ENCODE measurements at places on chromosomes 12 and 14.

- DNase-seq: peak; percentile 22
These were observed 1.0 kb downstream of the TMEM30B start for GRCh38 chr14:61280092-61280525.

DNA sequence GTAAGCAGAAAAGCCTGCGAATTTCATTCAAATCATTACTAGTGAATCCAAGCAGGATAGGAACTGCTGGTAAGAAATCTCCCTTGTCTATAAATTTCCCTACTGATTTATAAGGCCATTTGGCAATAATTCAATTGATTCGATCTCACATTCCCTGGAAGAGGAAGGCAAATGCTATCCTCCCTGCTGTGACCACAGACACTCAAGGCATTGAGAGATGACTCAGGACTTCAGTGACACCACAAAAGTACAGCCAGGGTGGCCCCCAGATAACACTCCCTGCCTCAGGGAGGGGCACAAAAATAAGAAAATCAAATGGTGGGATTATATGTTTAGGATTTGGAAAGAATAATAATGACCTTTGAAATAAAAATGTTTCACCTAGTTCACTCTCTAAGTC, 162.7 kb downstream of the GRIP1 start:
- DNase-seq: no peak

DNA sequence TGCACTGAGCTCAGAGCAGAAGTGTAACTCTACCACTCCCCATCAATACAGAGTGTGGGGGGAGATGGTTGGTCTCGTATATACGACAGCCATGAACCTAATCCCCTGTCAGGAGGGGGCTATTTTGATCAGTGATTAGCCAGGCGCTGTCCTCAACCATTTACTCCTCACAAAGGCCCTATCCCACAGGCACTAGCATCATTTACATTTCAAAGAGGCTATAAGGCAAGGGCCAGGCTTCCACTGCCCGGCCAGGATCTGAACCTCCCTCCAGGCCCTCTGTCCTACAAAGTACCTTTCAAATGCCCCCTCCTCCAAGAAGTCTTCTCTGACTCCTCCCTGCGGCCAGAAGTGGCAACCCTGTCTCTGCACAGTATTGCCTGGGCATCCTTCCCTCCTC, 74.7 kb downstream of the ITPK1 start:
- no peak for DNase-seq

GRCh38 chr14:64707661-64708060, 3.4 kb downstream of the PLEKHG3 start:
- peak; percentile 30 for DNase-seq

GRCh38 chr14:38469156-38469555, 213.3 kb upstream of the CLEC14A start:
- DNase-seq: no peak

- DNase-seq: no peak
These were observed 48.0 kb downstream of the ZNF664 start for GRCh38 chr12:124021007-124021406.

DNA sequence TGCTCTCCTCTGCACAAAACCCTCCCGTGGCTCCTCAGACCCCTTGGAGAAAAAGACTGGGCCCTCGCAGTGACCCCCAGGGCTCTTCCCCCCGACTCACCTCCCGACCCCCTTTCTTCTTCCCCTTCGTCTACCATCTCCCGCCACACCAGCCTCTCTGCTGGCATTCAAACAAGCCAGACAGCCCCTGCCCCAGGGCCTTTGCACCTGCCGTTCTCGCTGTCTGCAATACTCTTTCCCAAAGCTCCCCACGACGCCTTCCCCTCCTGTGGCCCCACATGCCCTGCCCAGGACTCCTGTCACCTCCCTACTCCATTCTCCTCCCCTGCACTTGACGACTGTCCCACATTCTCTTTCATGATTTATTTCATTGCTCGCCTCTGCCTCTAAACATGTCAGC, 115.7 kb downstream of the PHETA1 start:
- no peak for DNase-seq

DNA sequence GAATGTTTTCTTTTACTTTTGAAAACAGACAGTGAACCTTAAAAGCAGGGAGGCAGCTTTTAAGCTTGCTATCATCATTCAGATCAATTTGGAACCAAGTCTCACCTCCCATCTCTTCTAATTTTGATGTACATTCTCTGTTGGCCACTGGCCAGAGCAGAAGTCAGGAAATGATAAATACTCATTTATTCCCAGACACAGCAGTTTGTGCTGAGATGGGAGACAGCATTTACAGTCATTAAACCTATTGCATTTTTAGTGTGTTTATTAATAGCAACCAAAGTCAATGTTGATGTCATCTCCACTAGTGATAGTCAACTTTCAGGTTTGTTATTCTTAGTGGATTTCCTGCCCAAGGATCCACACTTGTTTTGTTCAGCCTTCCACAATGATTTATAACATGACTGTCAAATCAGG, 320.0 kb upstream of the ATP2B1 start:
- DNase-seq: no peak

GRCh38 chr12:639566-639965, 23.7 kb downstream of the NINJ2 start:
- no peak for DNase-seq

DNA sequence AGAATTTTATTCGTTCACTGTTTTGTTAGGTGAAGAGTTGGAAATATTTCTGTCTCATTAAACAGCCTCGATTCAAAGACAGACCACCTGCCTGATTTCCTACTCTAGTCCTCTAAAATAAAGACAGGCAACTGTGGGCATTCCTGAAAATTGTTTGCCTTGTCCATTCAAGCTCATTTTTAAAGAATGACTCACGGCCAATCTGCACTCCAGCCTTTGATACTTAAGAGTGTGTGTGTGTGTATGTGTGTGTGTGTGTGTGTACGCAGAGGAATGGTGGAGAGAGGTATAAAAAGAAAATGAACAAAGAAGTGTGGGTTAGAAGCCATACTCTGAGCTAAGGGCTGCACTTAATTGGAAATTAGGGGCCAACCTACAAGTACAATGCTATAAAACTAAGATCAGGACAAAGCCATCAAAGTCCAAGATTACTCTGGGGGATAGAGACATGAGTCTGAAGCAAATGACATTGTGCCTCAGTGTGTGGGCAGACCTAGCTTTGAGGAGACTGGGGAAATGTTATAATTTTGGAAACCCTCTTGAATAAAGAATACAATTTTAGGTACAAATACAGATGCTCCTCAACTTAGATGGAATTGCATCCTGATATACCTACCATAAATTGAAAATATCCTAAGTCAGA, 45.6 kb upstream of the SOCS2 start:
- DNase-seq: no peak

DNA sequence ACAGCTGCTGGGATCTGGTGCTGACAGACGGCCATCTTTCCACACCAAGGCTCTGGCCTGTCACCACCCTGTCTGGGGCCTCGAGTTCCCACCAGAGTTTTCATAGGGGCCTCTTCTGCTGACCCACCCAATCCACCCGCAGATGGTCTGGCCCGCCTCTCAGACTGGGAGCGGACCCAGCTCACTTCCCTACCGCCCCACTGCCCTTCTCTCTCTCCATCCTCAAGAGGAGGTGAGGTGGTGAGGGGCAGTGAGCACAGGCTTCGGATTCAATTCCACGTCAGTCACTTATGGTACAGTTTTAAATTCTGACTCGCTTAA, 12.3 kb upstream of the RPS6KL1 start:
- DNase-seq: no peak

DNA sequence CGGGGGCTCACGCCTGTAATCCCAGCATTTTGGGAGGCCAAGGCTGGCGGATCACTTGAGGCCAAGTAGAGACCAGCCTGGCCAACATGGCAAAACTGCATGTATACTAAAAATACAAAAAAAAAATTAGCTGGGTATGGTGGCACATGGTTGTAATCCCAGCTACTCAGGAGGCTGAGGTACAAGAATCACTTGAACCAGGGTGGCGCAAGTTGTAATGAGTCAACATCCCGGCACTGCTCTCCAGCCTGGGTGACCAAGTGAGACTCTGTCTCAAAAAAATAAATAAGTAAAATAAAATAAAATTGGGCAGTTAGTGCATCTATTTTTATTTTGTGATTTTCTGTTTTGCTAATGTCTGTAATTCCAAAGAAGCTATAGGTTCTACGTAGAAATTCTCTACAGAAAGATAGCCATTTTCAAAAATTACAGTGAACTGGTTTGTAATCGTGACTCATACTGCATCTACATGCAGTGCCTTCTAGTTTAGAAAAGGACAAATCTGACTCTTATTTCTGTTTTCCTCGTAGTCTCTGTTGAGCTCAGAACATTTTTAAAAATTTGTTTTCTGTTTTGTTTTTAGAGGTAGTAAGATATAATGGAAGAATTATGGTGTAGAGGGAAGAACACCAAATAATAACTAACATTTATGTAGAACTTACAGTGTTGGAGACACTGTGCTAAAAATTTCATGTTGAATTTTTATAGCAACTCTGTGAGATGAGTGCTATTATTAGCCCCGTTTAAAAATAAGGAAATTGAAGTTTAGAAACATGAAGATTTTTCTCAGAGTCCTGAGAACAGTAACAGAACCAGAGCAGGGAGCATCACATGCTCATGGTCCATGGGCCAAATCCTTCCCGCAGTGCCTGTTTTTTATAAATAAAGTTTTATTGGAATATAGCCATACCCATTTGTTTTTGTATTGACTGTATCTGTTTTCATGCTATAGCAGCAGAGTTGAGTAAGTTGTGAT, 201.2 kb downstream of the SYNE2 start:
- DNase-seq: no peak

GRCh38 chr14:104541905-104542465, 37.6 kb upstream of the C14orf180 start:
- no peak for DNase-seq

DNA sequence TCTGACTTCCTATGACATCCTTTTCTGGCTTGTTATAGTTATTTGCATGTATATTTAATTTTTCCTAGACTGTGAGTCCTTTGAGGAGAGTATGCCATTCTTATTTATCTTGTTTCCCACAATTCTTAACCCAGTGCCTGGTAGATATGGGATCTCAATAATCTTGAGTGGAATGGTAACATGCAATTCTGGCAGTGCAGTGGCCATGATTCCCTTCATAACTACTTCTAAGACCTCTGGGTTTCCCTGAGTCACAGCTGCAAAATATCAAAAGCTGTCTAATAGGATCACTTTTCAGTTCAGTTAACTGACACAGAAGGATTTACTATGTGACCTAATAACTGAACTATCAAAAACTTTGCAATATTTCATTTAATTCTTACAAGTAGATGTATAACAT, 135.0 kb downstream of the ADAMTS20 start:
- no peak for DNase-seq

DNA sequence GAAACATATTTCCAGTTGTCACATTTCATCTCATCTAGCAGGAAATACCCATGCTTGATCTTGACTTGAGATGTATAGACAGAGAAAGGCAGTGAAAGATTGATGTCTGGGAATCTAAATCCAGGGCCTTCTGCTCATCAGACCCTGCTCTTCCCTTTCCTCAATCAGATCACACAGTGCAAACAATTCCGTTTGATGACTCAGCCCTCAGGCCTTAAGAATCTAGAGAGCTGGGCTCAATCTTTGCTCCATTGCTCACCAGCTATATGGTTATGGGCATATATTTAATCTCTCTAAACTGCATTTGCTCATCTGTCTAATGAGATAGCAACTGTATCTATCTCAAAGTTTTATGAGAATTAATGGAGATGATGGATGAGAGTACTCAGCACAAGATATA, 201.8 kb upstream of the CCDC196 start:
- no peak for DNase-seq

DNA sequence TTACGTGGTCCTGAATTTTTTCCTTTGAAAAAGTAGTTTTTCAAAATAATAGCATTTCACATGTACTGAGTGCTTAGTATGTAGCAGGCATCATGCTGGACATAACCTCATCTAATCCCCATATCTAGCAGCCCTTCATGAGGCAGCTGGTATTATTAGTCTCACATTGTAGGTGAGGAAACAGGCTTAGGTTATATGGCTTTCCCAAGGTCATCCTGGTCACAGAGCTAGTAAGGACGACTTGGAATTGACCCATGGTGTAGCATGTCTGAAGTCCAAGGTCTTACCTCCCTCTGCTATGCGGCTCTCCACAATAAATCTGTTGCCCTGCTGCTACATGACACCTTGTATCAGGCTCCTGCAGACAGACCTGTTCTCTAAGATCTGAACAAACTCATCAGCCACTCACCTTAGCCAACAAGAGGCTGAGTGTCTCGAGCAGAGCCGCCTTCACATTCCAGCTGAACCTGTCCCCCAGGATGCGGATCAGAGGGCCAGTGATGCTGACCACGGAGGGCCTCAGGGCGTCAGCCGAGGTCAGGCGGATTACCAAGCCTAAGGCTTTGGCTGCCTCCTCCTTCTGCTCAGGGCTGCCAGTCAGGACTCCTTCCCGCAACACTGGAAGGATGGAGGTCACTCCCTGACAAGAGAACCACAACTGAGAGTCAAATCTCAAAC, 19.7 kb upstream of the RAB35 start:
- no peak for DNase-seq
